ENCODE measurements at places on chromosomes 4 and X.

DNA sequence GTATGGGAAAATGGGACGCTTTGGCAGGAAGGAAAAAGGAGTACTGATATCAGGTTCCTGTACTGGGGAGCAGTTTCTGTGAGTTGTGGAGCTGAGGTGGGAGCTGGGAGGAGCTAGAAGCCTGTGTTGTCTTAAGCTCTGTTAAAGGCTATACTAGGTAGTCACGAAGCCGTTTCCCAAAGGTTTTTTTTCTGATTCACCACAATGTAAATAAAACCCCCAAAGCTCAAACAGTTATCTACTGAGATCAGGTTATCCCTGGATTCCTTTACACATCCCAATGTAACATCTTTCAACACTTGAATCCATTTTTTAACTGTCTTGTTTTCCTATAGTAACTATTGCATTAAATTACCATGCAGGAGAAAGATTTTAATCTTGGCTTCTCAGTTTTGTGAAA, 297.4 kb upstream of the SFRP2 start:
- DNase-seq, result no peak

DNA sequence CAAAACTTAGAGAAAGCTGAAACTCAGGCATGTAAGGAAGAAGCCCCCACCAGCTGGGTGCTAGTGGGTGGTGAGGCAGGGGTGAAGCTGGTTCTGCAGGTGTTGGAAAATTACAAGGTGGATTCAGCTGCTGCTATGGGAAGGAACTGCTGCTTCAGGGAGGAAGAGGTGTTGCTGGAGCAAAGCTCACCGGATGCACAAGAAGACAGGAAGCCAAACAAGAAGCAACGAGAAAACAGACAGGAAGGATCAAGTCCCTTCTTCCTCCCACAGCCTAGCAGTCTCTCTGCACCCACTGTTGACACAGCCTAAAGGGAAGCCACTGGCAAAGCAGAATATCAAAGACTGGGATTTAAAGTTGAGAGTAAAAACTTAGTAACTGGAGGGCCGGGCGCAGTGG, 100.2 kb upstream of the JADE1 start:
- no peak for DNase-seq

- no peak for DNase-seq
Observed at GRCh38 chrX:18036394-18036793, 175.3 kb upstream of the RAI2 start.

DNA sequence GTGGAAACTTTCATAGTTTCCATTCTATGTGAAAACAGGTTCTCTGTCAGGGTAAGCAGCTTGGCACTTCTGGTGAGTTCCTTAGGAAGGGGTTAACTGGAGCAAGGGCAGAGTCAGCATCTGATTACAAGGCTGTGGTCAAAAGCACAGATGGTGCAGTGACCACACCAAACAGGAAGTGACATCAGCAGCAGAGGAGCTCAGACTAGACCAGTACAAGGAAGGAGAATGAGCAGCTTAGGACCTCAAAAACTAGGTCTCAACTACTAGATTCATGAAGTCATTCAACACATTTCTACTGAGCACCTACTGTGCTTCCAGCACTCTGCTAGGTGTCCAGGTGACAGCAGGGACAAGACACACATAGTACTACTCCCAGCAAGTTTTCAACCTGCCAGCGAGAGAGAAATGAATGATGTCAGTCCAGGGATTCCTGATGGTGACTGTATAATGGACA, 130.2 kb downstream of the AMELX start:
- DNase-seq, result peak; percentile 0

DNA sequence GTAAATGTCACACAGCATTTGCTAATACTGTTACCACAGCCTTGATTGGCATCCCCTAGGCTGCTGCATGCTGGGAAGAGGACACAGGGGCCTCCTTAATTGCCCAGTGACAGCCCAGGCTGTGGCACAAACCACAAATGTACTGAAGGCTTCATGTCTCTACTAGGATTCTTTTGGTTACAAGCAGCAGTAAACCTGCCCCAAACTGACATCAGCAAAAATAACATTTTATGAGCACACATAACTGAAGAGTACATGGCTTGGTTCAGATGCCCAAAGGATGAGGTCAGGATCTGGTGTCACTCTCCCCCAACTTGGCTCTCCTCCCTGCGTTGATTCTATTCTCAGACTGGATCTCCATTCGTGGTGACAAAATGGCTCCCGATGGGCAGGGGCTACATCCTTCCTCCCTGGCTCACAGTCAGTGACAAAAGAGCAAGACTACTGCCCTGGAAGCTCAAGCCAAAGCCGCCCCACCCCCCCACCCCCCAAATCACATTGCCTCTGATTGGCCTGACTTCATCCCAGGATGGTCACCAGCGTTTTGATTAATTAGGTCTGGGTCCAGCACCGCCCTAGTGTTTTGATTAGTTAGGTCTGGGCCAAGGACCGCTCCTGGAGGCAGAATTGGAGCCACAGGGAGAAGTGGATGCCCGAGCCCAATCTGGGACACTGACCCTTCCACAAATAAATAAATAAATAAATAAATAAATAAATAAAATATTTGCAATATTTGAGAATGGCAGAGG, 180.5 kb upstream of the RBPJ start:
- no peak for DNase-seq

- DNase-seq, result no peak
Observed at GRCh38 chrX:23374291-23374690, 39.6 kb downstream of the PTCHD1 start.

DNA sequence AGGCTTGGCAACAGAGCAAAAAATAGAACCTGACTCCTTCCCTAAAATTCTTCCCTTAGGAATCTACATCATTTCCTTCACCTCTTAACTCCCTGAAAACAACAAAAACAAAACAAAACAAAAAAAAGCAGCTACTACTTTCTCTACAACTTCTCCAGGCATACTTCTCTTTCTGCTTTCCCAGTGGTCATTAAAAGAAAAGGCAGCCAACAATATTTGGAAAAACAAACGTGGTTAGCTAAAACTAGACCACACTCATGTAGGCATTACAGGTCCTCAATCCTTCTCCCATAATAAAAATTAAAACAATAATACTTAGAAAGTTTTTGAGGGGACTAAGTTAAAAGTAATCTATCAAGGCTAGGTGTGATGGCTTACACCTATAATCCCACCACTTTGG, 29.0 kb upstream of the SMIM14 start:
- DNase-seq, result no peak

GRCh38 chrX:10173331-10173900, 16.6 kb downstream of the CLCN4 start:
- no peak for DNase-seq

GRCh38 chr4:187172340-187172761, 448.7 kb upstream of the FAT1 start:
- DNase-seq, result no peak

- no peak for DNase-seq
Observed at GRCh38 chr4:172842779-172843178, 325.8 kb upstream of the GALNT7 start.

DNA sequence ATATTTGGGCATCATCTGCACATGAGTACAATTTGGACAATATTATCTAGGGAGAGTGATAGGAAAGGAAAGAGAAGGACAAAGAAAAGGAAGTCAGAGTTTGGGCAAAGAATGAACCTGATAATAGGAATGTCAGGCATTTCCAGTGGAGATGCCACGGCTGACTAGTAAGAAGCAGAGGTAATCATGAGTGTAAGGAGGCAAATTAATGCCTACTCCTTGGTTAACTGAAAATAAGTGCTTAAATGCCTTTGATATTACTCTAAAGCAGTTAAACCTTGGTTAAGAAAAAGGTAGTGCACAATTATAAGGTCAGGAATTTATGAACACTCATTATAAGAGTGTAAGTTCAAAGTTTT, 99.2 kb upstream of the DDIT4L start:
- DNase-seq, result no peak

DNA sequence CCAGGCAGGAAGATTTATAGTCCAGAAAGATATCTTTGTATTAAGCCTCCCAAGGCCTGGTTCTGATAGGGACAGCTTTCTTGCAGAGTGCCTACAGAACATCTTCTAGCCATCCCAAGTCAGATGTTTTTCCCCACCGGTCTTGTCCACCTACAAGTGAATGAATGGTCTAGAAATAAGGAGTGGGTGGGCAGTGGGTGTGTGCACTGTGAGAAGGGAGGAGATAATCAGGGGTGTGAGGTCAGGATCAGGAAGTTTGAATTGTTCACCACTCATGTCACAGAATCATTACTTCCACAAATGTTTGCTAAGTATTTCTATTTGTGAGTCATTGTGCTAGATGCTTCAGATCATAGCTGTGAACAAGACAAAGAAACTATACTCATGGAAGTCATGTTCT, 332.6 kb downstream of the NKX6-1 start:
- DNase-seq, result no peak

DNA sequence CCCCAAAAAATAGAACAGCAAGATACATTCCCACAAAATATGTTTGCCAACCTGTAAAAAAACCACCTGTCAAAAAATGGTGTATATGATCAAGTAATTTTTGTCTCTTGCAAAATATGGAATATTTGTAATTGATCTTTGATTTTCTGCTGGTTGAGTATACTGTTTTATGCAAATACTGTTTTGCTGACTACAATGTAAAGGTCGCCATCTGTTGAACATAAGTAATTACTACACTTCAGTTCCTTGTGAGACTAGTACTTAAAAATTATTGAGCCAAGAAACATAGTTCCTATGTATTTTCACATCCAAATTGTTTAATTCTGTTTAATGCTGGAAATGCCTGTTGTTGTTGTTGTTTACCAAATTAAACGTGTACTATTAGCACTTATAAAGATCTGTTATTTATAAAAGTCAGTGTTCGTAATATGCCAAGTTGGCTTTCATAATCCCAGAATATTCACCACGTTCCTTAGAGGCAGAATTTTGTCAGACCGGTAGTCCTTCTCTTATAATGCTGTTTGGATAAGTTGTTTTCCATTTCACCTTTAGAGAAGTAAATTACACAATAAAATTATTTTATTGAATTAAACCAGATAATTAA, 144.2 kb downstream of the PDLIM5 start:
- no peak for DNase-seq

- DNase-seq, result no peak
Observed at GRCh38 chr4:87120010-87120409, 100.4 kb downstream of the KLHL8 start.

DNA sequence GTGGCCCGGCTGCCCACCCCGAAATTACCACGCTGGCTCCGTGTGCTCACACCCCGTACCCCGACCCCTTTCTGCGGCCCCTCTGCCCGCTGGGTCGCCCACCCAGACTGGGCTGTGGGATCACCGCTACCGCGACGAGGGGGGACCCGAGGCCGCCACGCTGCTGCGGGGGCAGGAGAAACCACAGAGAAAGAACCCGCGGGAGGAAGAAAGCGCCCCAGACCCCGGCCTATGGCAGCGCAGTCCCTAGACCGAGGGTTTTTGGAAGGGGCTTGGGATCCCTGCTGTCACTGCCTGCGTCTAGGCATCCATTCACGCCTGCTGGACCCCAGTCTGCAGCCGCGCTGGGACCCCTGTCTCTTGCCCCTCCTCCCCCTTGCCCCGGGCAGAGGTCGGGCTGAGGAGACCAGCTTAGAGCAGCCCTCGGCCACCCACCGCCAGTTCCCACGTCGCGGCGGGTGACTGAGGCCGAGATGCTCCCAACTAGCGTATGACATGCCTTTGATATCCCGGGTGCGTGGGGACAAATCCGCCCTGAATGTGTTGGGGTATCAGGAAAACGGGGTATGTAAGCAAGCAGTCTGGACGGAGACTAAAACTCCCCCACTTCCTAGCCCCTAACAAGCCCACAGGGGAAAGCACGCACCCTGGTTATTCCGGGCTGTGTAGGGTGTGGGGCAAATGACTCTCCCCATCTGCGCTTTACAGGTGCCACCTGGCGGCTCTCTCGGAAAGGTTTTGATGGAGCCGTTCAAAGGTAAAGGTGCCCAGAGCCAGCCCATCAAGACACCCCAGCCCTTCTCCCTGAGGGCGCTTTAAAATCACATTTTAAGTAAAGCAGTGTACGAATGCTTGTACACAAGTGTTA, 862 bp upstream of the INPP4B start:
- no peak for DNase-seq

DNA sequence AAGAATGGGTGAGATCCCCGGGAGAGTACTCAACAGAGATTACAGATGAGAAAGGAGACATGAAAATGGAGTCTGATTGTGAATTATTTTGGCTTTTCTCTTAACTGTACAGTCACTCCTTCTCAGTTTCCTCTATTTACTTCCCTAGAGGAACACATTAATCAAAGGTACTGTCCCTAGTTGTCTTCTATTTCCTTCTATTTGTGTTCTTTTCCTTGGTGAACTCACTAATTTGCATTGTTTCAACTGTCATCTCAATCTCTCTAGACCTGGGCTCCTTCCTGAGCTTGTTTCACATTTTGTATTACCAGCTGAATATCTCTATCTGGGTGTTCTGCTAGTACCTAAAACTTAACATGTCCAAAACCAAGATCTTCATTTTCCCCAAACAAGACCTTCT, 59.8 kb downstream of the ABCB7 start:
- no peak for DNase-seq

DNA sequence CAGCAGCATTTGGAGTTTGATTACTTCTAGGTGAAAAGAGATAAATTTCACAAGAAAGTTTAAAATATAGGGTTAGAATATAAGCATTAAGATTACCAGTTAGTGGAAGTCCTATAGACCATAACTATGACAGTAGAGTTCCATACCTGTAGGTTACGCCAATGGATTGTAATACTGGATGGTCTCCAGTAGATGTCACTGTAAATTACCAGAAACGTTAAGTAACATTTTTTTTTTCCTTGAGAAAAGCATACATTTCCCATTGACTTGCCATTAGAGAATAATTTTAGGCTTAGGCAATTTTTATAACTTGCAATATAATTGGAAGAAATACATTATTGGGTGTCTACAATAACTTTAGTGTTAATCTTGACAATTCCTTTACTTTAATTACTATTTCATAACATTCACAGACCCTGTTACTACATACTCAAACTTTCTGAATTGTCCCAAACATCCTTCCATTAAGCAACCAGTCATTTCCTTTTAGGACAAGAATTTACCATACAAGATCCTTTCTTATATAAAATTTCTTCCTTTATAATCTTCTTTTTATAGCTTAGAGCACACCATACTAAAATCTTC, 304.1 kb upstream of the TECRL start:
- DNase-seq, result no peak

DNA sequence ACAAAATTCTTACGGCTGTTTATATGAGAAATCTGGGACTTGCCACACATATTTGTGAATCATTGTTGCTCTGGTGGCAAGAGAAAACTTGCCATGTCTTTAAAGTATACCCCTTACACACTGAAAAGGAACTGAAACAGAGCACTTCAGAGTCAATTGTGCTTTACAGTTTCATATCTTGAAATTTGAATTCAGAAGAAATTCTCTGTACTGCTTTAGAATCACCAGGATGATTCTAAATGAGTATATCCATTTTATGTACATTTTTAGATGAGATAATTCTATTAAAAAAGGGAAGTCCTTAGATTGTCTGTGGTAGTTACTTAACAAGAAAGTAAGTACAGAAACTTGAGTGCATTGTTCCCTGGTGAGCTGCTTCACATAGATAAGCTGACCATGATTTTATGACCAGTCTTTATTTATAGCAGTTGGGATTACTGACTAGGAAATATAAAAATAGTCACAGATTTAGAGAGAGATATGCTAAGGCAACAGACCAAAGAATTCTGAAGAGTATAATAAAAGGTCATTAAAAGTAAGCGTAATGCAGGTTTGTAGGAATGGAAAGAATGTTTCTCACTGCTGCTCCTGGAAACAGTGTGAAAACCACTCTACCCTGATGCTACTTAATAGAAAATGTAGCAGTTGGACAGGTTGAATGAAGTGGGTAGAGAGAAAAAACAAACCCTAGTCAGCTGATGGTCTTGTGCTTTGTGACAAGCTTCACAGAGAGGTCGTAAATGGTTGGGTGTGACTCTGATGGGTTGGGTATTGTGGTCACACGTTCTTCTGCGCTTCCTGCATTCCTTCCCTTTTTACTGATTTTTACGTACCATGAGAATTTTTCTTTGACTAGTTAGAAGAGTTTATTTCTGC, 41.0 kb downstream of the FNIP2 start:
- DNase-seq, result no peak
